ENCODE measurements at places on chromosomes 16 and 17.

DNA sequence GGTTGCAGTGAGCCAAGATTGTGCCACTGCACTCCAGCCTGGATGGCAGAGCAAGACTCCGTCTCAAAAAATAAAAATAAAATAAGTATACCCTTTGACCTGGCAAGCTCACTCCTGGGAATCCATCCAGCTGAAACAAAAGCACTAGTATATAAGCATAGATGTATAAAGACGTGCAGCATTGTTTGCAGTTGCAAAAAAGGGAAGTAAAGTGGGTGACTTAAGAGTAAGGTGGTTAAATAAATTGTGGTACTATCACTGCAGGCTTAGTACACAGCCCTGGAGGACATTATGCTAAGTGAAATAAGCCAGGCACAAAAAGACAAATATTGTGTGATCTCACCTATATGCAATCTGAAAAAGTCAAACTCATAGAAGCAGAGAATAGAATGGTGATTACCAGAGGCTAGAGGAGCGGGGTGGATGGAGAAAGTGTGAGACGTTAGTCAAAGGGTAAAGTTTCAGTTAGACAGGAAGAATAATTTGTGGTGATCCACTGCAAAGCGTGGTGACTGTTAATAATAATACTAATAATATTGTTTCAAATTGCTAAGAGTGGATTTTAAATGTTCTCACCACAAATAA is 113.0 kb downstream of the MYO1D start:
- DNase-seq, result no peak

- DNase-seq, result no peak
Observed at GRCh38 chr16:88118376-88118775, 167.1 kb downstream of the BANP start.

- DNase-seq, result peak; percentile 47
Observed at GRCh38 chr17:83106913-83107655, 27.7 kb downstream of the METRNL start.

DNA sequence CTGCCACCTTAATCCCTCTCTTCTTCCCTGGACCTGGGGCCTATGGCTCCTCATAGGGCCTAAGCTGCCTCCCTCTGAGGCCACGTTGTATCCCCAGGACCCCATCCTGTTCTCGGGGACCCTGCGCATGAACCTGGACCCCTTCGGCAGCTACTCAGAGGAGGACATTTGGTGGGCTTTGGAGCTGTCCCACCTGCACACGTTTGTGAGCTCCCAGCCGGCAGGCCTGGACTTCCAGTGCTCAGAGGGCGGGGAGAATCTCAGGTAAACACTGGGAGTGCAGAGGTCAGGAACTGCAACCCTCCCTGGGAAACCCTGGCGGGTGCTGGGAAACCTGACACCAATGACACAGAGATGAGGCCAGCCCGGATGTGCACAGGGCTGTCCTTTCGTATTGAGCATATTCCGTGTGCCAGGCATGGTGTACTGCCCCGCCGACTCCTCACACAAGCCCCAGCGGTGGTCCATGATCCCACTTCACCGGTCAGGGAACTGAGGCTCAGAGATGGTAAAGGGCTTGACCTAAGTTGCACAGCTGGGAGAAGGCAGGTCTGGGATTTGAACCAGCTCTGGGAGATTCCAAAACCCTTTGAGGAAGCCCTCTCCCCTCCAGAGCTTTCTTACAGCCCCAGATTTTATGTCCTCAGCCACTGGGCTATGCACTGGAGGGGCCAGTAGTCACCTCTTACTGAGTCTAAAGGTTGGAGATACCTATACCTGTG is 22.9 kb downstream of the ANKRD40 start:
- DNase-seq, result no peak

Measured in cardiac fibroblast (primary cell).